HCT116 (cell line): ENCODE measurements at places on chromosomes 4 and X. TPM values are rescaled to one million over a fixed set of nuclear protein-coding genes. Genes with fewer than 3 reads are reported as not detected.

GRCh38 chr4:113618205-113618604 lies 143.3 kb downstream of the CAMK2D start:
- no peak for DNase-seq

DMD gene
- 0.05 TPM for total RNA-seq

DNA sequence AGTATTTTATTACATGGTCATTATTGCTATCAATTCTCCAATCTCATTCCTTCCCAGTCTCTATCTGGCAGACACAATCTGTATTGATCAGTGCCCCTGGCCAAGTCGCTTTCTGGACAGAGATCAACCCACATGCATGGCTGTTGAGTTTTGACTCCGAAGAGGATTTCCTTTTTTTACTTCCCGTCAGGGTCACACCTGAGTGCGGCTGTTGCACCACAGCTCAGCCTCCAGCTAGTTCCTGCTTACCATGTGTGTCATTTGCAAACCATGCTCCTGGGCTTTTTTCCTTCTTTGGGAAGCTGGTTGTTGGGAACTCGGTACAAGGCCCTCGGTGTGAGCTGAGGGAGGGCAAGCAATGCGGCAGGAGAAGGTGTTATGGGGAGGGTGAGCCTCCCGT lies 11.7 kb downstream of the MAGED2 start:
- no peak for DNase-seq

GRCh38 chr4:31620476-31620875 lies 900.3 kb downstream of the PCDH7 start:
- no peak for DNase-seq

DNA sequence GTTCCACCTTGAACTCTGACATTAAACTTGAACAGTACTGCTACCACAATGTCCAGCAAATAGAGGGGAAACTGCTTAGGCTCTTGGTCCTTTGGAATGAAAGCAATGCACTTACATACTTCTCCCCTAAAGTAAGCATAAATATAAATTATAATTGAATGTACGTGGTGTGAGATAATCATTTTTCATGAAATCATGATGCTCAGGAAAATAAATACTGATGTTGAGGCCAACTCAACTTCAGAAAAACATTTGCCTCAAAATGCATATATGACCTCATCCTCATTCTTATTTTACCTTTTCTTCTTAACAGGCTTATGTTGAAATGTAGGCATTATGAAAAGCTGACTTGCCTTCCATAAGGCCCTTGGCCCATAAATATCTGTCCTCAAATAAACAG lies 166.3 kb downstream of the KDR start:
- no peak for DNase-seq

CT45A9 gene
- total RNA-seq, result not detected

- DNase-seq, result no peak
These were observed 41.6 kb downstream of the EVC start for GRCh38 chr4:5752376-5753184.

GRCh38 chr4:182494103-182494502 lies 250.9 kb downstream of the TENM3 start:
- DNase-seq, result no peak

DNA sequence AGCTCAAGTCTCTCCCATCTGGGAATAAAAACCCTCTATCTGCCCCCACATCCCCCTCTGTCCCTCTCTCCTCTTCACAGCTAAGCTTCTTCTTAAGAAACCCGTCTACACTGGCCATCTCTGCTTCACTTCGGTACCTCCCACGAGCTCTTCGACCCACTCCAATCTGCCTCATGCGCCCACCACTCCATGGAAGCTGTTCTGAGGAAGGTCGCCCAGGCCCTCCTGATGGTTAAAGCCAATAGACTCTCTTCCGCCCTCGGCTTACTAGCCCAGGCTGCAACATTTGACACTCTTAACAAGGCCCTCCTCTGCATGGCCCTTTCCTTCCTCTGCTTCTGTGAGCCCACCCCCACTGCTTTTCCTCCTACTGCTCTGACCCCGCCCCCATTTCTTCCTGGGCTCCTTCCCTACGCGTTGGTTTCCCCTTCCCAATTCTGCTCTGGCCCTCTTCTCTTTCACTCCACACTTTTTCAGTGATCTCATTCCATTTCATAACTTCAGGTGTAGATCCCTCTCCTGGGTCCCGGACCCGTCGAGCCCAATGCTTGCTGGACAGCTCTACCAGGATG lies 11.8 kb downstream of the IQSEC2 start:
- DNase-seq, result no peak

TGIF2LX gene
- total RNA-seq, result not detected

DNA sequence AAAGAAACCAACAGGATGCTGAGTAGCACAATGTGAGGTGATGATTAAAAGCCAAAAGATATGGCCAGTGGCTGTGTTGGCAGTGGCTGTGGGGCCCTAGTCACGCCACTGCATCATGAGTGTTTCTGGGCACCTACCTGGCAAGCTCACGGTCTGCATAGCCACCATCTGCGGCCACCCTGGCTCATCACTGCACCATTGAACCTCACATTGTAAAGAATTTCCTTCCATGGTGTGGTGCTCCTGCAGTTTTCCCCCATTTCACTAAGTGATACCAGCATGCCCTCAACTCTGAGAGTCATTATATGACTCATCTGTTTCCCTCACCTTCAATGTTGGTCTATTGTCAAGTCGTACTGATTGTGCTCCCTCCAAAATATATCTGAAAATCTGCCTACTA lies 45.5 kb upstream of the CLNK start:
- no peak for DNase-seq

DNA sequence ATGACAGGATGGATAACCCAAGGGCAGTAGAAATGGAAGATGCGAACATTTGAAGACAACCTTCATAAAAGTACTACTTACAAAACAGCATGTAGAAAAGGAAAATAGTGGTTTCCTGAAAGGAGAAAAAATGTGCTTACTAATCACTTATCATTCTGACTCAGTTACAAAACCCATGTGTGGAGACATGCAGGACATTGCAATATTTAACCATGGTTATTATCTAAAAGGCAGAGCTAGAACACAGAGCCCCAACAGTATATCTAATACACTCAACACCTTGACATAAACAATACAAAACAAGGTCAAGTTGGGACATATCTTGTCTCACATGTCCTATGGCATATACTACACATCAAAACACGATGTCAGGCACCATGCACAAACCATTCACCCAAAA lies 55.9 kb downstream of the EIF4E start:
- DNase-seq, result no peak

FAT4 gene
- total RNA-seq, result 0.71 TPM

GRCh38 chrX:88397551-88397950 lies 349.5 kb upstream of the CPXCR1 start:
- DNase-seq, result no peak

DNA sequence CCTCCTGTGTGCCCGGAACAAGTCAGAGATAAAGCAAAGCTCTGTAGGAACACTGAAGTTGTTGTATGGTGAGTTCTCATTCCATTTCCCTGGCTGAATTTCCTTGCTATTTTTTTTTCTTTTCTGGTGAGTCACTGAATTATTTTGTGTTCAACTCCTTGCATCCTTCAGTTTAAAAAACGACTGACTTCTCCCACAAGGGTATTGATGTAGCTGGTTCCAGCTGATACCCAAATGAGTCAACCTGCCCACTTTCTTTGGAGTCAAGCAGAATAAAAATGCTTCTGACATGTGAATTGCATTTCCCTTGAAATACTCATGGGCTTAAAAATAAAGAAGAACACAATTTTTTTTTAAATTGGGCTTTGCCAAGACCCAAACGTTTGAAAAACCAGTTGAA lies 85.5 kb downstream of the SHOX start:
- no peak for DNase-seq

GRCh38 chr4:147244786-147245185 lies 236.1 kb upstream of the EDNRA start:
- DNase-seq, result no peak

DNA sequence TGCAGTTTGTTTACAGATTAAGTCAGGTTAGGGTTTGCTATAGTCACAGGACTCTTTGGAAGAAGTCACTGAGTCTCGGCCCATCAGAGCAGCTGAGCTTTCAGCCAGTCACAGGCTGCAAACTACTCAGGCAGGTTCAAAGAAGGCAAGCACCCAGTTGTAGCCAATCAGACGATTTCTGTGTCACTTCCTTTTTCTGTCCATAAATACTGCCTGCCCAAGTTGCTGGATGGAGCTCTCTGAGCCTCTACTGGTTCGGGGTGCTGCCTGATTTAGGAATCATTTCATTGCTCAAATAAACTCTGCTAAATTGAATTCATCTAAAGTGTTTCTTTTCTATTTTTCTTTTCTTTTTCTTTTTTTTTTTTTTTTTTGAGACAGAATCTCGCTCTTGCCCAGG lies 7.3 kb upstream of the SH3BP2 start:
- DNase-seq, result no peak

DNA sequence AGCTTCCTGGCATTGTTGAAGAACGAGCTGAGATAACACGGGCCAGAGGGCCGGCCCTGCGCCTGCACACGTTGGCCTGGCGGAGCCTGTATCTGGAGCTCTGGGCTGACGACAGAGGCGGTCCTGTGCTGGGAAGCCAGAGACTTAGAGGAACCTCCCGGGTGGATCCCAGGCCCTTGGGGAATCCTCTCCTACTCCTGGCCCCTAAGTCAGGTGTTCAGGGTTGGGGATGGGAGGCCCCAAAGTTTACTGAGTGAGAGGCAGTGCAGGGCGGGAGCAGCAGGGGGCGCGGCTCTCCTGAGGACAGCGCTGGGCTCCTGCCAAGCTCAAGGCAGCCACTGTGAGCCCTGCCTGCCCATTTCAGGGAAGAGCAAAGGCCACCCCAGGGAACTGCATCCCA lies 2.5 kb upstream of the HTRA3 start:
- DNase-seq, result peak; percentile 35

DNA sequence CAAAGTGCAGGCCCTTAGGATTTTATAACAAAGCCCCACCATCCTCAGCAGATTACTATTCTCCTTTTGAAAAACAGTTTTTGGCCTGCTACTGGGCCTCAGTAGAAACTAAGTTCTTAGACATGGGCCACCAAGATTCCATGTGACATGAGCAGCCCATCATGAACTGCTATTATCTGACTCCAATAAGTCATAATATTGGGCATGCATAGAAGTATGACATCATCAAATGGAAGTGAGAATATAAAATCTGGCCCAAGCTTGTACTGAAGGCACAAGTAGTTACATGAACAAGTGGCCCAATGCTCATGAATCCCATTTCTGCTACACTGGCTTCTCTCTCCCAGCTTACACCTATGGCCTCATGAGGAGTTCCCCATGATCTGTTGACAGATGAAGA lies 404.8 kb downstream of the EPHA5 start:
- DNase-seq, result no peak

DNA sequence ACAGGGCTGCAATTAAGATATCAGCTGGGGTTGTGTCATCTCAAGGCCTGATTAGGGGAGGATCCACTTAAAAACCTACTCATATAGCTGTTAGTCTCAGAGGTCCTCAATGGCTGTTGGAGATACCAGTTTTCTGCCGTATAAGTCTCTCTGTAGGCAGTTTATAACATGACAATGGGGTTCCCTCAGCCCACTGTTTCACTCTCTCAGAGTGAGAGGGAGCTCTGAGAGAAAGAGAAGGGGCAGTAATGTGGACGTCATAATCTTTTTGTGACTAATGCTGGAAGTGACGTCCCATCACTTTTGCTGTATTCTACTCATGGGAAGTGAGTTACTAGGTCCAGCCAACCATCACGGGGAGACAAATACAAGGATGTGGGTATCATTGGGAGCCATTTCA lies 70.3 kb downstream of the STIM2 start:
- no peak for DNase-seq

GRCh38 chrX:71198066-71198465 lies 25.0 kb upstream of the GJB1 start:
- DNase-seq, result no peak

- no peak for DNase-seq
These were observed 25.3 kb upstream of the CYBB start for GRCh38 chrX:37754516-37754915.

- DNase-seq, result no peak
These were observed 77.9 kb downstream of the EFHC2 start for GRCh38 chrX:44265559-44265958.

GAB1 gene
- total RNA-seq, result 3.8 TPM

TIMM17B gene
- total RNA-seq, result 41.7 TPM

- no peak for DNase-seq
These were observed 473.8 kb downstream of the SPRY1 start for GRCh38 chr4:123870216-123870876.

GRCh38 chr4:94889523-94889922 lies 131.8 kb downstream of the BMPR1B start:
- DNase-seq, result no peak

STATH gene
- not detected for total RNA-seq
